ENCODE measurements at places on chromosomes 6 and 20.

GRCh38 chr6:91860541-91861335 is 1273.9 kb upstream of the MAP3K7 start:
- DNase-seq: no peak

- no peak for DNase-seq
These were observed 48.1 kb downstream of the ERMARD start for GRCh38 chr6:169799474-169799926.

GRCh38 chr6:28977341-28978132 is 27.6 kb downstream of the ZNF311 start:
- DNase-seq: no peak

DNA sequence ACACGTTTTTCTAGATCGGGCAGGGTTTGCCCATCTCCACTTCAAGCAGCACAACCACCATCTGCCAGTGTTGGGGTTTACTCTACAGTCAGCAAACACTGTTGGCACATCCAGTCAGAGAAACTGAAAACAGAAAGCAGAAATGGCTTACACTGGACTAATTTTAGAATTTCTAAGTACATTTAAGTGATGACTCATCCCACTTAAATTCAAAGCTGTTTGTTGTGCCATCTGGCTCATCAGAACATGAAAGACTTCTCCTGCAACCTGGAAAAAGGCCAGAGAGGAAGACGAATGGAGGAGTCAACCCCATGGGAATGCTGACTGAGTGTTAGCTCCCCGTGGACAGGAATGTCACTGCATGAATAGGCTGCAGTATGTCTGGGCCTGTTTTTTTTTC is 21.8 kb downstream of the FAM209B start:
- DNase-seq: peak; percentile 23

- DNase-seq: no peak
These were observed 37.6 kb downstream of the RSPH3 start for GRCh38 chr6:158962371-158962770.

- DNase-seq: peak; percentile 36
These were observed 14.6 kb upstream of the CDK5RAP1 start for GRCh38 chr20:33415948-33416347.

DNA sequence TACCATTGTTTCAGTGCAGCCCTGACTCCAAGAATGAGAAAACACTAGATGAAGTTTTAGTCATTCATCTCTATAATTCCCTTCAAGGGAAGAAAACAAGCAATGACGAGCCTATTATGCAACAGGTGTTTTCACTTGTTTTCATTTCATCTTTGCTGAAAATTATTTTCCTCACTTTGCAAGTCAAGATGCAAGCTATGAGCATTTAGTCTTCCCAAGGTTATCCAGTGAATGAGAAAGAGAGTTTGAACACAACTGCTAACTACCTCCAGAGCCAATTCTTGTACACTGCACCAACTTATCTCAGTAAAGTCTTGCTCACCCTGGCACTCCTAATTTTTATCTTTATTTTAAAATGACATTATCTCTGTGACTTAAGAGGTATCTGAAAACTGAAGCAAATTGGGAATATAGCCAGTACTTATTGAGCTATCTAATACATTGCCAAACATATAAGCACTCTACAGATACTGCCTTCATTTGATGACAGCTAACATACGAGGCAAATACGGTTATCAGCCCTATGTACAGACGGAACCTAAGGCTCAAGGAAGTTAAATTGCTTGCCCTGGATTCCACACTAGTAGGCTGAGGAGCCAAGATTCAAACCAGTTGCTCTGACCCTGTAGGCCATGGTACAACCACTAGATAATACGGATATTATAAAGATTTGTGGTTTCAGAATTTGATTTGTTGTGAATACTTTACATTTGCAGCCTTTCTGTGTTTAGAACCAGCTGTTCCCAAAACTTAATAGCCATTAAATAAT is 36.8 kb downstream of the MOXD1 start:
- no peak for DNase-seq

DNA sequence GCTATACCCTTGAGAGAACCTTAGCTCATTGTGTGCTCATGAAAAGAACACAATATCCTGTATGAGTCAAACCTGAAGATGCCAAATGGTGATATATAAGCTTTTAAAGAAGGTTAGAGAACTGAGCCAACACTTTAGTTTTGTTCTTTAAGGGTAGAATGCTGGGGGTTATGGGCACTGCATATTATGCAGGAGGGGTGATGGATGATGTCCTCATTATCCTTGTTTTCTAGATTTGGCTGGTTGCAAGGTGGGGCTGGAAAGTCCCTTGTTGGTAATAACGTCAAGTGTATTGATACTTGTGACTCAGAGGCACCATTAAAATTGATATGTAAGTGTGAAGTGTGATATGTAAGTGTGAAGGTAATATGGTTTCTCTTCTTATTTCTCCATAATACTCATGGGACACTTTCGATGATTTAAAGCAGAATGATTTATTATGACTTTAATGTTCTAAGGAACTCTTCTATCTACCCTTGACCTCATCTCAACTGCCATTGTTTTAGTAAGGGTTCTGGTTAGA is 113.7 kb upstream of the DTNBP1 start:
- no peak for DNase-seq

DNA sequence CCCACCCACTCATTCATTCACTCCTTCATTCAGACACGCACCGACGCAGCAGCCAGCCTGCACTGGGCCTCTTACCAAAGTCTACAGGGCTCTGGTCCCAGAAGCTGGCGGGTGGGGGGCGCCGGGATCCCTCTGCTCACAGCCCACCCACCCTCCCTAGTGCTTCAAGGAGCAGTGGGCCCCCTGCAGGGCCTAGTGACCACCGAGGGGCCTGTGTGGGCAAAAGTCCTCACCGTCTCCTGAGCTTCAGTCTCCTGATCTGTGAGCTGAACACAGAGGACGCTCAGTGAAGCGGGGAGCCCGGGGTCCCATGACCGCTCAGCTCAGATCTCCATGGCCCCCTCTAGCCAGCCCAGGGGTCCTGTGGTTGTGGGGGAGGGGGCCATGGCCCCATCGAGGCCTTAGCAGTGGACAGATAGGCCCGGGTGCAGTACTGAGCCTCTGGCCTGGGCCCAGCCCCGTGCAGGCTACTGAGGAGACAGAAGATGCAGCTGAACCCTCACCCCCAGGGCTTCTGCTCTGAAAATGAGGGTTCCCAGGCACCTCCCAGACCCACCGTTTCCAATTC is 33.4 kb upstream of the MRGBP start:
- DNase-seq: no peak

GRCh38 chr20:61015602-61016001 is 236.5 kb upstream of the CDH4 start:
- no peak for DNase-seq

DNA sequence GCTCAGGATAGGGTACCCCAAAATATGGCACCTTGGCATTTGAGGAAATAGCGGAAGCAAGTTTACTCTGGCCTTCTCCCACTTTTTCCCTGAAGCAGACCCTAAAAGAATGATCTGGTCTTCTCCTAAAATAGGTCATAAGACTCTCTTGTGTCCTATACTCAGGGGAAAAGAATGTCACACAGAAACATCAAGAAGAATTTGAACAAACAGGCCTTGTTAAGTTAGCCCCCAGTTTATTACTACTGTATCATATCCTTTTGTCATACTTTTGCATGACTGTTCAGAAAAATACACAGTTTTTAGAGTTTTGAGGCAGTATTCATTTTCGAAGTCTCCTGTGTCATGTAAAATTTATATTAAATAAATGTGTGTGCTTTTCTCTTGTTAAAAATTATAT is 12.5 kb downstream of the TAAR2 start:
- DNase-seq: no peak

GRCh38 chr20:50165684-50166554 is 12.4 kb upstream of the PEDS1 start:
- DNase-seq: peak; percentile 98

GRCh38 chr20:15332711-15333160 is 995.3 kb upstream of the FLRT3 start:
- no peak for DNase-seq

DNA sequence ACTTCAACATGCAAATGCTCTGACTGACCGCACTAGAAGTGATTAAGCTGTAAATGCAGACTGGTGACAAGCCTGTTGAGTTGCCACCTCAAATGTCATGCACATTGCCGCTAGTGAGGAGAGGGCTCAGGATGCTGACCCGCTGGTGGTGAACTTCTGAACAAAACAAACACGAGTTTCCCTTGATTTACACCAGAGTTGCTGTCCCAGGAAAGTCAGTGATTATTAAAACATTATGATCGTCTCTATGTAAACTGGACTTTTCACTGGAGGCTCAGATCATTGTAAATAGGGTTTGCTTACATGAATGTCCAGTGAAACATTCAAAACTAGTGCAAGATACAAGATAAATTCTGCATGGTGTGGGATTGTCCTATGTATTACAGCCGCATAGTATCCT is 420.1 kb downstream of the PREX1 start:
- no peak for DNase-seq

Measured in LNCaP clone FGC (cell line).